Astrocyte (in vitro differentiated cells and primary cell): ENCODE measurements at places on chromosomes 7 and 10.
A peak's percentile ranks its signal among the peaks of the same experiment; 100 is the strongest.

DNA sequence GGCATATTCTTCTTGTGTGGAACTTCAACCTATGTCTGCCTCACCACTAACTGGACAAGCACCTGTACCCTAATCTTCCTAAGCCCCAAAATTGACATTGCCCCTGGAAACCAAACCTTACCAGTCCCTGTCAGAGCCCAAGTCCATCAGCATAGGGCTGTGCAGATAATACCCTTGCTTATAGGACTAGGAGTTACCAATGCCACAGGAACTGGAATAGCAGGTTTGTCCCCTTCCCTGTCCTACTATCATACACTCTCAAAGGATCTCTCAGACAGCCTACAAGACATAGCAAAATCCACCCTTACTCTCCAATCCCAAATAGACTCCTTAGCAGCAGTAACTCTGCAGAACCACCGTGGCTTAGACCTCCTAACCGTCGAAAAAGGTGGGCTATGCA is 19.8 kb downstream of the ZNF107 start:
- no peak for DNase-seq

GRCh38 chr10:87976101-87976743 is 112.8 kb downstream of the PTEN start:
- DNase-seq, result peak; percentile 22

GRCh38 chr7:138822867-138823535 is 25.0 kb upstream of the ATP6V0A4 start:
- no peak for DNase-seq

DNA sequence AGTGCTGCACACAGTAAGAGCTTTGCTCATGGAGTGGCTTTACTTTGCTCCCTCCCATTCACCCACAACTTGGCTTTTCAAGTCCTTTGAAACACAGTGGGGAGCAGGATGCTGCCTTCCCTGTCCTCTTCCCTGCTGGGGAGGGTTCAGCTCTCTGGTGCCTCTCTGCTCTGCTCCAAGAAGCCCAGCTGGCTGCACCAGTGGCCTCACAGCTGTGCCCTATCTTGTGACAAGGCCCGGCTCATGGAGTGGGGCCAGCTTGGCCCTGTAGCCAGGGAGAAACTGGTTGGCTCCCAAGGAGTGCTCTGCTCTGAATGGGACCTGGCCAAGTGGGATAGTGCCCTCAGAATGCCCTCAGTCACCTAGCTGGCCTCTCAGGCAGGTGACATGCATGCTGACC is 212.3 kb upstream of the ZMIZ1 start:
- no peak for DNase-seq

DNA sequence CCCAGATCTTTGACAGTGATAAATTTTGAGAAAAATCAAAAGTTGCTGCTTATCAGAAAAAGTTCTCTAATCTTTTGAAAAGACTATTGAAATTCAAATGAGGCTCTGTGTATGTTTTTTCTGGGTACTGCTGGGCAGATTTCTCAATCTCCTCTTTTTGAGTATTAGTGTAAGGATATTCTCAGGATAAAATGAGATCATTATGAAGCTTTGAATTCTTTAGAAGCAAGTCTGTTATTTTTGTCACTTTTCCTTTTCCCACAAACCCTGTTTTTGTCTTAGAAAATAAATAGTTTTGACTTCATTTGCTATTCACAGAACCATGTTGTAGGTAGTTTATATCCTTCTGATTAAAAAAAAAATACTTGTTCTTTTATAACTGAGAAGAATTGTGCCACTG is 7.9 kb downstream of the STAM start:
- DNase-seq, result peak; percentile 47

DNA sequence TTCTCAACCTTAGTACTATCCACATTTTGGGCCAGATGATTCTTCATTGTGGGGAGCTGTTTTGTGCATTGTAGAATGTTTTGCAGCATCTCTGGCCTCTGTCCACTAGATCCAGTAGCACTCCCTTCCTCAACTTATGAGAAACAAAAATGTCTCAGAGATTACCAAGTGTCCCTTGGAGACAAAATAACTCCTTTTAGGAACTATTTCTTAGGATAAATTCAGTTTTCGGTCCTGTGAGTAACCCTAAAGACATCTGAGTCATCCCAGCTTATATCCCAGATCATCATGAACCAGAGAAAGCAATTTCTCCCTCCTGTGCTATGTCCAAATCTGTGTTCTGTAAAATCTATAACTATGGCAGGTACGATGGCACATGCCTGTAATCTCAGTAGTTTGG is 266.6 kb upstream of the PHYHIPL start:
- no peak for DNase-seq

DNA sequence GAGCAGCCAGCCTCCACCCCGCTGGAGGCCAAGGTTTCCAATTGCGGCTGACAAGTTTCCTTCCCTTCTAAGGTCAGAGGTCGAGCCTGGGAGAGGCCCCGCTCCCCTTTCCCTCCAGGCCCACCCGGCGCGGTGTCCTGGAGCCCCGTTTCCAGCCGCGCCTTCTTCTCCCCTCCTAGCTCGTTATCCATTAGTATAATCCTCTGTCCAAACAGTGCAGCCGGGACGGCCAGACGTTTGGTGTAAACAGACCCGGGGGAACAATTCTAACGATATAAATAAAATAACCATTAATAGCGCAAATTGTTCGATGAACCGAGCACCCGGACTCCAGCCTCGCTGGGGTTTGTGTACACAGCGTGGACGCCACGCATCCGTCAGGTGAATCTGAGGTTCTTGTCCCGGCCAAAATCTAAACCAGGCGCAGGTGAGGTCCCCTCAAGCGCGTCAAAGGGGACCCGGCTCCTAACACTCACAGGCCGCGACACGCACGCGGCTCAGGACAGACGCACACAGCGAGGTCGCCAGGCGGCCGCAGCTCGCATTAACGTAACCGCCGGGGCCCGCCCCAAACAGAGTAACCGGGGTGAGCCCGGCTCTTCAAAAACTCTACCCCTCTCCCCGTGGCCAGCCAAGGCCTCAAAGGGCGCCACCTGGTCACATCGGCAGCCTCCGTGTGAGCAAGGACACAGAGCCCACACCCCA is 10.8 kb upstream of the NKX2-3 start:
- DNase-seq, result no peak

GRCh38 chr10:52472406-52473146 is 158.5 kb downstream of the DKK1 start:
- DNase-seq, result no peak

DNA sequence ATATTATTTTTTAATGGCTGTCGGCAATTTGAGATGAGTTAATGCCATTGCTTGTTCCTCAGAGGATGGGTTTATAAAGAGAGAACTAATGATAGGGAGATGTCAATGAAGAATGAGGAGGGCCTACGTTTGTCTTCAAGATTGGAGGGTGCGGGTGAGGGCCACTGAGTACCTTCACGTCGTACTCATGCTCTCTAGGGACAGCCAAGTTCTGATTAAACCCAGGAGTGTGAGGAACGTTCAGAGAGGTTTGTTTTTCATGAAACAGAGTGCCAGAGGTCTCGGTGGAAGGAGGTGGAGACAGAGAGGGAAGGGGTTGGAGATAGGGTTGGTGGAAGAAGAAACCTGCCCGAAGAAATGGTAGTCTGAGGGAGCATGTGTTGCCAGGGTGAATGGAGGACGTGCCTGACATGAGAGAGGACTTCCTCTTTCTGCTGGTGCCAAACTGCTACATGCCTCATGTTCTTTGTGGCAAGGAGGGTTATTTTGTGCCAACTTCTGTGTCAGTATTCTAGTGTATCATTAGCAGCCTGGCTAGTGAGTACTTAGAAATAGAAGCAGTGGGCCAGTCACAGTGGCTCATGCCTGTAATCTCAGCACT is 8.9 kb downstream of the DHTKD1 start:
- DNase-seq, result no peak

GRCh38 chr10:120486671-120487205 is 29.7 kb downstream of the PLPP4 start:
- DNase-seq, result no peak

DNA sequence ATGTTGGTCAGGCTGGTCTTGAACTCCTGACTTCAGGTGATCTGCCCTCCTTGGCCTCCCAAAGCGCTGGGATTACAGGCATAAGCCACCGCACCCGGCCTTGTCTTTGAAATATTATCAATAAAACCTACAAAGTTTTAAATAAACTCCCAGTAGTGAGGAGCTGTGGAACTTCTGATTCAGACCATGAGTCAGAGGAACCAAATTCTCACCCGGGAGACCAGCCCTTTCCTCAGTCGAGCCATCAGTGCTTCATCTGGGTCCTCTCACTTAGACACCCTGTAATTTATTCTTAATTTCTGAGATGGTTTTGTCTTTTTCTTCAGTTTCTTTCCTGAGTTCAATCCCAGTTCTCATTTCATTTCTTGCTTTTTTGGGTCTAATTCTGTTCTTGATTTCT is 68.6 kb downstream of the DYNC2I1 start:
- DNase-seq, result peak; percentile 48

DNA sequence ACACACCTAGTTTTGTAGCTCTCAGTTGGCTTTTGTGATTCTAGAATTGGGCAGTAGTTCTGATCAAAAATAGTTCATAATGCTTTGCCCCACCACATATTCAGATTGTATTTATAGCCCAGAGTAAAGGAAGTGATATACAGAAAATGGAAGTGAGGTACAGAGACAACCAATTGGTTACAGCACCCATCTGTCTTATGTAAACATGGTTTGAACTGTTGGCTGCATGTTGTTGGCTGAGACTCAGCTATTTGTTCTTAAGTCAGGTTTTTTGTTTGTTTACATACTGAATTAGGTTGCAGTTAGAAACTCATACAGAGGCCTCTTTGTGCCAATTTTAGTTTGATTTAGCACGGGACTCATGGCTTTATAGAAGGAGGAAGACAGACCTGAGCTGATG is 158.9 kb upstream of the GPR26 start:
- DNase-seq, result no peak

DNA sequence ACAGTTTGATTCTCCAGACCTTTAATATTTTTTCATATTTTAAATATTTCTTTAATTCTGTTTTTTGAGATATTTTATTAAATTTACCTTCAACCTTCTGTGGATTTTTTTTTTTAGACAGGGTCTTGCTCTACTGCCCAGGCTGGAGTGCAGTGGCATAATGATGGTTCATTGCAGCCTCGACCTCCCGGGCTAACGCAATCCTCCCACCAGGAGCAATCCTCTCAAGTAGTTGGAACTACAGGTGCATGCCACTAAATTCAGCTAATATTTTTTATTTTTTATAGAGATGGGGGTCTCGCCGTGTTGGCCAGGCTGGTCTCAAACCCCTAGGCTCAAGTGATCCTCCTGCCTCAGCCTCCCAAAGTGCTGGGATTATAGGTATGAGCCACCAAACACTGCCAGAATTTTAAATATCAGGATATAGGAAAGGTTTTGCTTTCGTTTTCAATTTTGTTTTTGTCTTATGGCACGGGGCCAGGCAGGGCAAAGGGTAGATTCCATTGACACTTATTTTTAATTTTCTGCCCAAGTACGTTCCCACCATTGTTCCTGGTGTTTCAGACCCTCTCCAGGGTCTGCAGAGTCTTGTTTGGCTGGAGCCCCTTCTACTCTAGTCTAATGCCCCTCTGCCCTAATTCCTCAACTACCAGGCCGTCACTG is 1.2 kb downstream of the TACC2 start:
- DNase-seq, result no peak

DNA sequence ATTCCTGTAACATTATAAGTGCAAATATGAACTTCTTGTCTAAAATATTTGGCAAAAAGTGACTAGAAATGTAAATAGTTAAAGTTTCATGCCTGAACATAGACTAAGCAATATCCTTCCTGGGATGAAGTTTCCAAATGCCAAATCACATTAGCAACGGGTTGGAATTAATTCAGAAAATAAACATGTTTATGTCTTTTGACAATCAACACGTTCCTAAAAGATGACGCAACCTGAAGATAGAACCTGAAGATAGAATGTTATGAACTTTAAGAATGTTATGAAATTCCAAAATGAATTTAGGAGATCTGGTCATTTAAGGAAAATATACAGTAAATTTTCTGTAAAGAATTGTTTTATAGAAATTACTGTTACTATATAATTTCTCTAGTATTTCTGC is 9.2 kb downstream of the LAMB4 start:
- no peak for DNase-seq

DNA sequence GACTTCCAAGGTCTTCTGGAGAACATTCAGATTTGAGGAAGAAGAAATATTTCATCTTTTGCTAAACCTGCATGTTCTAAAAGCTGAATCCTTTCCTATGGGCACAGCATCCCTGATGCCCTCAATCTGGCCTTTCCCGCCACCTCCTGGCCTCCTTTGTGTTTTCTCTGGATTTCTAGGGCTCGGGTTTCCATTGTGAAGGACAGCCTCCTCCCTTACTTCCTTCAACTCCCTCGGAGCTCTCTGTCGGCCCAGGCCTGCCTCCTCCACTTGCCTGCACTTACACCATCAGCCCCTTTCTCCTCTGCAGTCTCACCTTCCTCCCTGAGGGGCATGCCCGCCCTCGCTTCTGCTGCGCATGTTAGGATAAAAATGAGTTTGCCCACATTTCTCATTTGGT is 75.4 kb downstream of the WIPF3 start:
- no peak for DNase-seq

- peak; percentile 59 for DNase-seq
Measured at GRCh38 chr7:116195451-116195850, 14.9 kb upstream of the TES start.

GRCh38 chr10:78664929-78665553 is 403.7 kb upstream of the ZMIZ1 start:
- DNase-seq, result peak; percentile 25

- no peak for DNase-seq
Measured at GRCh38 chr7:101009629-101010028, 10.3 kb upstream of the MUC17 start.

DNA sequence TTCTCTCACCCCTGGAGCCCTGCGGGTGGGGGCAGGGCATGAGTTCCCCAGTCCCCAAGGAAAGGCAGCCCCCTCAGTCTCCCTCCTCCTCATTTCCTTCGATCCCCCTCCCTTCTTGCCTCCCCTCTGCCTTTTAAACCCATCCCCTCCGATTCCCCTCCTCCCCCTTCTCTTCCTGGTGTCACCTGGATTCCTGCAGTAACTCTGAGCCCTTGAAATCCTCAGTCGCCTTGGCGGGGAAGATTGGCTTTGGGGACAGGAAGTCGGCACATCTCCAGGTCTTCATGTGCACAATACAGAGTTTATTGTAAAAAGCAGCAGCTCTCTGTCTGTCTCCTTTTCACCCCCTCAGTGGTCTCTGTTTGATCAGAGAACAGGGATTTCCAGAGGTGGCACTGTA is 1.3 kb upstream of the MUC12 start:
- DNase-seq, result no peak

GRCh38 chr10:104333032-104333727 is 5.1 kb downstream of the ITPRIP start:
- DNase-seq, result no peak

GRCh38 chr10:70699659-70700174 is 27.4 kb downstream of the ADAMTS14 start:
- DNase-seq, result no peak

GRCh38 chr10:33373263-33373662 is 38.8 kb upstream of the NRP1 start:
- DNase-seq, result no peak

- DNase-seq, result no peak
Measured at GRCh38 chr7:21939858-21940372, 5.8 kb downstream of the CDCA7L start.

- DNase-seq, result no peak
Measured at GRCh38 chr7:29453021-29453420, 110.6 kb upstream of the PRR15 start.

- DNase-seq, result no peak
Measured at GRCh38 chr10:128025437-128025836, 100.8 kb downstream of the MKI67 start.
